LoVo (cell line): ENCODE measurements at places on chromosomes 1 and 21.

- DNase-seq = peak; percentile 83
These were observed 14.0 kb downstream of the RNF187 start for GRCh38 chr1:228500901-228501871.

- DNase-seq = no peak
These were observed 317.2 kb upstream of the DEPDC1 start for GRCh38 chr1:68814067-68814466.

DNA sequence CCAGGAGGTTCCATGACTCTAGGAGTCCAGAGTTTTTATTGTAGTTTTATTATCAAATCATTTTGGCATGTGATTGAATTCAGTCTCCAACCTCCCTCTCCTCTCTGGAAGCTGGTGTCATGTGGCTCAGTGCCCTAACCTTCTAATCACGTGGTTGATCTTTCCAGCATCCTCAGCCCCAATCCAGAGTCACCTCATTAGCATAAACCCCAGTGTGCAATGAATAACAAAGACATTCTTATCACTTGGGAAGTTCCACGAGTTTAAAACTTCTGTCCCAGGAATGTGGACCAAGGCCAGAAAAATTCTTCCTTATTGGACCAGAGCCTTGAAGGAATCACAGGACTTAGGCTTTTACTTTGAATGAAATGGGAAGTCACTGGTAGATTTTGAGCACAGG lies 52.2 kb downstream of the KIRREL1 start:
- DNase-seq = no peak

GRCh38 chr21:35171385-35171784 lies 122.3 kb upstream of the RUNX1 start:
- no peak for DNase-seq

GRCh38 chr1:10774615-10775310 lies 21.7 kb downstream of the CASZ1 start:
- no peak for DNase-seq

DNA sequence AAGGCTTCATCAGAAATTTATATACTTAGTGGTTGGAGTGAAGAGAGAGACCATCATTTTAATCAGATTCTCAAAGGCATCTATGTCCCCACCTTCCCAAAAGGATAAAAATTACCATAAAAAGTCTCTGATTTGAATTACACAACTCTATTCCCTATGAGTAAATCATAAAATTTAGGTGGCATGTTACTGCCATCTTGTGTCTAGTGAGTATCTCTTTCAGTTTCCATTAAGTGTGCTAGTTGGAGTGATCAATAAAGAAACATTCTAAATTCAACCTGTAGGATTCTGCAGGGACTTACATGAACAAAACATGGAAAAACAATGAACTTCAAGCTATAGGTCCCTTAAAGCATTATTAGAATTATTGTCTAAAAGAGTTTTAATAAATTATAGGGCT lies 655.4 kb downstream of the LTN1 start:
- peak; percentile 5 for DNase-seq

GRCh38 chr1:95287081-95287480 lies 53.1 kb downstream of the RWDD3 start:
- DNase-seq = peak; percentile 15
